ENCODE measurements at places on chromosomes 7 and 10.

GRCh38 chr10:78568620-78569019 is 500.1 kb upstream of the ZMIZ1 start:
- DNase-seq: no peak

DNA sequence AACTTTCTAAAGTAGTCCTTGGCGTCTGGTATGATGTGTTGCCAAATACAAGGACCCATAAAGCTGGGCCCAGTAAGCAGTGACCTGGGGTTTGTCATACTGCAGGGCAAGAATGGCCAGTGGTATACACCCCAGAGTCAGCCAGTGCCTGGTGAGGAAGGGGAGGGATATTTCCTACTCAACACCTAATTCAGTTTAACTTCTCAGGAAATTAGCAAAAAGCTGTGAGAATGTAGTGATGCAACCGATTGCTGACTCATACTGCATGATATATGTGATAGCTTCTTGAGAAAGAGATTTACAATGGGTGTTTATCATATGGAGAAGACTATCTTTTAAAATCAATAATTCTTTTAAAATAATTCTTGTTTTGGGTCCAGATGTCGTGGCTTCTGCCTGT is 889.3 kb upstream of the CELF2 start:
- DNase-seq: no peak

DNA sequence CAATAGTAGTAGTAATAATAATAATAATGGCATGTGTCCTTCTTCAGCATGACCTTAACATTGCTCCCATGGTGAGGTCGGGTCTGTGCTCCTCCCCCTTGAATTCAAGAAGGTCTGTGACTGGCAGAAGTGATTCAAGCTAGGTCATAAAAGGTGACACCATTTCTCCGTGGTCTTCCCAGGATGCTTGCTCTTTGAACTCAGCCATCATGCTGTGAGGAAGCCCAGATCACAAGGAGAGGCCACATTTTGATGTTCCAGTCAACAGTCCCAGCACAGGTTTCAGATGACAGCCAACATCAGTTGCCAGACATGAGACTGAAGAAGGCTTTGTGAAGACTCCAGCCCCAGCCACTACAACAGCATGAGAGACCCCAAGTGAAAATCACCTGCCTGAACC is 83.9 kb downstream of the SEPTIN14 start:
- DNase-seq: no peak

GRCh38 chr7:83807774-83808173 is 158.8 kb upstream of the SEMA3E start:
- no peak for DNase-seq

GRCh38 chr10:3270577-3271316 is 98.2 kb upstream of the PITRM1 start:
- DNase-seq: no peak

GRCh38 chr10:71038091-71038633 is 149.8 kb upstream of the PCBD1 start:
- DNase-seq: no peak

DNA sequence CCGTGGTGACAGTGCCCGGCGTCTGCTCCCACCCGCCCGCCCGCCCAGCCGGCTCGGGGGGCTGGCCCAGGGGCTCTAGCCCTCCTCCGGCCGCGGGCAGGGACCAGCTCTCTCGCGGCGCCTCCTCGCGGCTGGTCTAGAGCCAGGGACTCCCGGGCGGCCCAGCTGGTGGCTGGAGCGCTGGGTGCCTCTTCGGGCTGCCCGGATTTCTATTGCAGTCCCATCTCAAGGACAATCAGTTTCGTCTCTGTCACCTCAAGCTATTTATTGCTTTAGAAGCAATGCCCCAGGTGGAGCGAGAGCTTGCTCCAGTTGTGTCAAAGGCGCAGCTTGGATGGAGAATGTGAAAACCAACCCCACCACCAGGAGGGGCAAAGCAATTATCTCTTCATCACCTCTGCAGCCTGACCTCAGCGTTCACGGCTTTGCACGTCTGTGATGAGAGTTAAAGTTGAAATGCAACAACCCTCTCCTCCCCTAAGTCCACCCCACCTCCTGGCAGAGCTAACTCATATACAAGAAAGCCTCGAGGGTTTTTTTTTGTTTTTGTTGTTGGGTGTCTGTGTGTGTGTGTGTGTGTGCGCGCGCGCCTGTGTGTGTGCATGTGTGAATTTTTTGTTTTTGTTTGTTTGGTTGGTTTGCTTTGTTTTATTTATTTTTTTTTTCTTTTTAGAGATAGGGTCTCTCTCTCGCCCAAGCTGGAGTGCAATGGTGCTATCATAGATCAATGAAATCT is at the start of gene ITGA8:
ITGA8 (minus strand) TSS at position 24 of the 736 bp plus-strand sequence. CDS start 151 bp downstream, outside the sequence.
- DNase-seq: no peak

GRCh38 chr7:88455696-88456095 is 149.0 kb upstream of the STEAP4 start:
- no peak for DNase-seq

- no peak for DNase-seq
Observed at GRCh38 chr10:598415-599170, 90.9 kb downstream of the DIP2C start.

- no peak for DNase-seq
Observed at GRCh38 chr7:90833443-90833842, 237.3 kb downstream of the CDK14 start.

DNA sequence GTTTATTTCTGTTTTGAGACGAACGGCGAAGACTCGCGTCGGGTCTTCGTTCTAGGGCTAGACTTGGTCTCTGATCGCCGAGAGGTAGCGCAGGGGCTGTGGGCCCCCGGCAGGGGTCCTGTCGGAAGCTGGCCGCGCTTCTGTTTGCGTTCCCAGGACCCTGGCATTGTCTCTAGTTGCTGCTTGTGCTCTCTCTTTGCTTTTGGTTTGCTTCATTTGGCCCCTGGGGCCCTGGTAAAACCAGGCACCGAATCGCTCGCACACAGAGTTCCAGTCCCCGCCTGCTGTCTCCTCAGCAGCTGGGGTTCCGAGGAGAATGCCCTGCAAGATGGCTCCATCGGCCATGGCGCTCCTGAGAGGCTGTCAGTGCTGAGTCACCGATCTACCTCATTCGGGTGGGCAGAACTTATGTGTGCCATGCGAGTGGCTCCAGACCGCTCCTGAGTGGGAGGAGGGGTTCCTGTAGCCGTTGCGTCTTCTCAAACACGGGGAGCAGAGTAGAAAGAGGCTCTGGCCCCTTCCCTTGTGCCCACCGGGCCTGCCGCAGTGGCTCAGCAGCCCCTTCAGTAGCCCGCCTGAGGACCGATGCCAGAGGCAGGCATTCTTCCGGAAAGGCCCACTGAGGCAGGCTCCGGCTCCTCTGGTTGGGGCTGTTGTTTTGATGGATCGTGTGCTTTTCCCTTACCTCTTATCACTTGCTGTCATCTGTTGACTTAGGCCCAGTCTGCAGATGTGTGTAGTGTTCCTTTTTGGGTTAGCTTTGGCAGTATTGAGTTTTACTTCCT is 826 bp downstream of the CHPF2 start:
- DNase-seq: peak; percentile 81

DNA sequence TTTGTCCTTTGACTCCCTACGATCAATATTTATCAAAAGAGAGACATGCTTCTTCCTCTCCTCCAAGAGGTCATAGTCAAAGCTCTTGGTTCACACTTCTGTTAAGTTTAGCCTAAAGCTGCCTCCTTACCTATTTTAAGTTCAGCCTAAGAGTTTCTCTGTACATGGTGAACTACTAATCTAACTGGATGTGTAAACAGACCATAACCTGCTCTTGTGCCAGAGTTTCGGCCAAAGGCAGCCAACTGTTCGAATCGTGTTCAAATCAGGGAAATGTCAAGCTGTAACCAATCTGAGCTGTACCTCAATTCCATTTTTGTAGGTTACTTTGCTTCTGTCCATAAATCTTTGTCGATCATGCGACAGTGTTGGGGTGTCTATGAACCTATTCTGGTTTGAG is 414.8 kb downstream of the PHTF2 start:
- DNase-seq: no peak

- DNase-seq: no peak
Observed at GRCh38 chr7:18459484-18460245, 35.9 kb upstream of the HDAC9 start.

DNA sequence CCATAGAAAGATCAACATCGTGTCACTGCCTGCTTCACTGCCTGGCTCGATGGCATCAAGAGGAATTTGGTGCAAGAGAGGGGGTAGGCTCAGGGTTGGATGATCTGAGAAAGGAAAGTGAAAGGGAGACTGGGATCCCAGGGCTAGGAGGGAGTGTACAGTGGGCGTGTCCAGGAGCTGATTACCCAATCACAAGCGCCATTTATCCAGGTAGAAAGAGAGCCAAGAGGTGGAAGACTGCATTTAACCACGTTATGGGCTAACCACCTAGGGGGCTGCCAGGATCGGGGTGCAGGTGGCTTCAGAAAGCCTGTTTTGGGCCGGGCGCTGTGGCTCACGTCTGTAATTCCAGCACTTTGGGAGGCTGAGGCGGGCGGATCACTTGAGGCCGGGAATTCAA is 10.3 kb downstream of the PODXL start:
- DNase-seq: no peak

DNA sequence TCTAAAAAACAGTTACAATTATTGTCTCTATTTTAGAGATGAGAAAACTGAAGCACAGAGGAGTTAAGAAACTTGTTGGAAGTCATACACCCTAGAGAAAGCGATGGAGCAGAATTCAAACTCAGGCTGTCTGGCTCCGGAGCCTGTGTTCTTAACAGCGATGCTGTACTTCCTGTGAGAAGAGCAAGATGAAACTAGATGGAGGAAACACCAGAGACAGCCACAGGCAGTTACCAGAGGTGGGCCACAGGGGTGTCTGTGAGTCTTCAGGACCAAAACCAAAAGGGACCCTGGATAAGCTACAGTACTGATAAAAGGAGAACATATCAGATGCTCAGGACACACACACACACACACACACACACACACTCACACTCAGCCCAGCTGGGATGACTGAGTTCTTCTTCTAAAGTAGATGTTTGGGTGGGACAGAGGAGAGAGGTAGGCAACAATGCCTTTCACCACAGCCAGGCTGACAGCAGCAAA is 289.2 kb downstream of the FZD1 start:
- no peak for DNase-seq

DNA sequence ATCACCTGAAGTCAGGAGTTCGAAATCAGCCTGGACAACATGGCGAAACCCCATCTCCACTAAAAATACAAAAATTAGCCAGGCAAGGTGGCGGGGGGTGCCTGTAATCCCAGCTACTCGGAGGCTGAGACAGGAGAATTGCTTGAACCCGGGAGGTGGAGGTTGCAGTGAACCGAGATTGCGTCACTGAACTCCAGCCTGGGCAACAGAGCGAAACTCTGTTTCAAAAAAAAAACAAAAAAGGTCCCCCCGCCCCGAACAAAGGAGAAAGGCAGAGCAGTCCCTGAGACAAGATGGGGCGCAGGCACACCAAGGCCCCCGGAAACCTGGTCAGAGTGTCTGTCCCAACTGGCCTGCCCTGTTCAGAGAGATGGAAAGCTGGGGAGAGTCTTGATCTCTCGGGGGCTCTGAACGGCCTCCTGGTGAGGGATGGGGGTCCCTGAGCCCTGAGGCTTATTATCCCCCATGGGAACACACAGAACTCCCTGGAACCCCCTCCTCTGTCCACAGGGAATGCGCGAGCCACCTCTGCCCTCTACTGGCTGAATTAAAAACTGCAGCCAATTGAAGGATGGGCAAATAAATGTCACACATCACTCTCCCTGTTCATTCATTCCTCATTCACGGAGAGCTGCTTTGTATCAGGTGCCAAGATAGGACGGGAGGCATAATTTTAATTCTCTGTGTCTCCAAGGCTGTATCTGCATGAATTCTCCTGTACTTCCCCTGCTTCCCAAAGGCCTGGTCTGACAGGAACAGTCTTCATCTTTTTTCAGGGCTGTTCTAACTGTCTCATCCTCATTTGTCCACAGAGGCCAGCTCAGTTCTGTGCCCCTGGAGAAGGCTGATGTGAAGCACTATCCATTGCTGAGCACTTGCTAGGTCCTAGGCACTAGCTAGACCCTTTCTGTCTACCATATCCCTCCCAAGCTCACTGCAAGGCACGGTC is 28.9 kb downstream of the MAT1A start:
- DNase-seq: peak; percentile 42

DNA sequence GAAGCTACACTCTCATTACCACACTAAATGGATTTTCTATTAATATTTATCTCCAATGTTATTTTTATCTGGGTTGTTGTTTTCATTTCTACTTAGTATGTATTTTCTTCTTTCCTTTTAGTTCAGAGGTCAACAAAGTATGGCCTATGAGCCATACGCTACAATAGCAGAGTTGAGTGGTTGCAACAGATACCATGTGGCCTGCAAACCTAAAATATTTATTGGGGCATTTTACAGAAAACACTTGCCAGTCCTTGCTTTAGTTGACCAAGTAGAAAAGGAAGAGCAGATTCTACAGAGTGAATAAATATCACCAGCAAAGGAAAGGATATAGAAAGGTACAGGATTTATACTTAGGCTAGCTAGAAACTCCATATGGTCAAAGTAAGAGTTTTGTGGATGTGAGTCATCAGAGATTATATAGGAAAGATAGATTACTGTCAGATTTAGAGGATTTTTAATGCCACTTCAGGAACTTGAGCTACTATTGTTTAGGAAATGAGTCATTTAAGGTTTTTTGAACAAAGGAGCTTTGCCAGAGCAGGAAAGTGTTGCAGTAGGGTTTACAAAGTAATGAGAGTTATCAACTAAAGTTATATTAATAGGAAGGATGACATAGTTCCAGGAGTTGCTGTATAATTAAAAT is 323.3 kb upstream of the KAT6B start:
- no peak for DNase-seq

DNA sequence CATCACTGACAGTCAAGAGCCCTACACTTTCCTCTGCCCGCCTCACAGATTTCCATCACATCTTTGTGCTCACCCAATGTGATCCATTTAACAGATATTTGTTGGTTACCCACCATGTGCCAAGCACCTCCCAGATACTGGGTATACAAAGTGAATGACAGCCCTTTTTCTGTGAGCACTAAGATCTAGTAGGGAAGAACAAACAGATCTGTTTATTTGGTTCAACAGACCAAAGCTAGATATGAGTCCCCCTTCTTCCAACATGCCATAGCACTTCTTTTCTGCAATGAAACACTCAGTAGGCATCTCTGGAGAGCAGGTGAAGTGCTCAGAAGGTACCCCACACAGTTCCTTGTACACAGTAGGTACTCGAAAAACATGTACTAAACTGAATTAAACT is 101.4 kb downstream of the HIPK2 start:
- no peak for DNase-seq

DNA sequence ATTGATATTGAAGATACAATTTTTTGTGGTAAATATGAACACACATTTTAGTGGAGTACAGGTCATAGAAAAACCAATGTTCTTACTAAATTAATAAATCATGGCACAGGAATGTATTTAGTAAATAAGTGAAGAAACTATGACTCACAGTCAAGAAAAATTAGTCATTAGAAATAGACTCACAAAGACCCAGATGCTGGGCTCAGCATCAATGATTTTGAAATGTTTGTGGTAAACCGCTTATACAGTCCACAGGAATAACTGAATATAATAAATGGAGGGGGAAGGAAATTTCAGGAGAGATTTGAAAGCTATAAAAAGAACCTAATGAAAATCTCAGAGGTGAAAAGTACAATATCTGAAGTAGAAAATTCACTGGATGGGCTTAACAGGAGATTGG is 138.3 kb upstream of the ADCY1 start:
- DNase-seq: no peak

All from stimulated activated CD4-positive, alpha-beta T cell treated with anti-CD3 and anti-CD28 coated beads, Interleukin-2, amount 100 ng/mL, for 24 hours (primary cell).